Activated T-cell treated with anti-CD3 and anti-CD28 coated beads, Interleukin-2, amount 50 U/mL, for 24 hours (primary cell): ENCODE measurements at places on chromosomes 12 and 14.
A peak's percentile ranks its signal among the peaks of the same experiment; 100 is the strongest.

GRCh38 chr12:71054551-71054950 is 103.2 kb downstream of the TSPAN8 start:
- DNase-seq = no peak
- H3K27ac ChIP-seq = no peak overlapping the region
- no peaks in the 10 kb centered on the region for H3K27me3 ChIP-seq
- H3K36me3 ChIP-seq = no peaks in the 10 kb centered on the region
- no peak overlapping the region for H3K4me3 ChIP-seq

- DNase-seq = no peak
- no peaks in the 10 kb centered on the region for H3K36me3 ChIP-seq
- H3K4me1 ChIP-seq = no peaks in the 10 kb centered on the region
- peaks cover 3% of the 10 kb centered on the region for H3K27me3 ChIP-seq
- H3K27ac ChIP-seq = no peak overlapping the region
Measured at GRCh38 chr14:34170882-34171281, 220.0 kb upstream of the EGLN3 start.

GRCh38 chr12:92365333-92365732 is 219.7 kb upstream of the BTG1 start:
- H3K36me3 ChIP-seq = peaks cover 19% of the 10 kb centered on the region
- H3K4me3 ChIP-seq = no peak overlapping the region
- DNase-seq = no peak
- no peak overlapping the region for H3K27ac ChIP-seq

DNA sequence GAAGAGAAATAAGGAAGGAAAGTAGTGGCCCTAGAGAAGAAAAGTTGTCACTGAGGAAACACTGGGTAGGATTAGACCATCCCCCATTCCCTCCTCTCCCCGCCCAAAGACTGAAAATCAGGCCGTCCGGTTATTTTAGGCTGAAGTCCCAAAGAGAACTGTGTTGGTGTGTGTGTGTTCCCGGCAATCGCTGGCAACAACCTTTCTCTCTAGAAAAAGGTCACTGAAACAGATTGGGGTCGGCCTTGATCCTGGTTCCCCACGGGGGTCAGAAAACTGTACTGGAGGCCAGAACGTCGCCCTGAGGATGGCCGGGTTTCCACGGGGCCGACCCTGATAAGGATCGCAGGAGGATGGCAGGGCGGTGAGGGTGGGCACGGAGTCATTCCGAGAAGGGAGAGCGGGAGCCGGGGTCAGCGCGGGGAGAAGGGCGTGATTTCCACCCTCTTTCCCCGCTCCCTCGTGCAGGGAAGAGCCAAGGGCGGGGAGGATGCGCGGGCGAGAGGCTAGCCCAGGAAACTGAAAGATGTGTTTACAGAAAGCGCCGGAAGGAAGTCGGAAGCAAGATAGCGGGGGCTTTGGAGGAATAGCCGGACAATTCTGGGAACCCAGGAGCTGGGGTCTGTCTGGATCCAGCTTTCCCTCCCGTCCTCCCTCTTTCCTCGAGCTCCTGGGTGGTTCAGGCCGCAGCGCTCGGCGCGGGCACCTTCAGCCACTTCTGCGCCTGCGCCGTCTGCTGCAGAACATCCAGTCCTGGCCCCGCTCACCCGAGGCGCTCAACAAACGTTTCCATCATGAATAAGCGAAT is 25.3 kb upstream of the SPTLC2 start:
- H3K4me3 ChIP-seq = peak overlapping the region; percentile 73
- H3K4me1 ChIP-seq = peaks cover 17% of the 10 kb centered on the region
- DNase-seq = peak; percentile 83
- no peaks in the 10 kb centered on the region for H3K36me3 ChIP-seq

DNA sequence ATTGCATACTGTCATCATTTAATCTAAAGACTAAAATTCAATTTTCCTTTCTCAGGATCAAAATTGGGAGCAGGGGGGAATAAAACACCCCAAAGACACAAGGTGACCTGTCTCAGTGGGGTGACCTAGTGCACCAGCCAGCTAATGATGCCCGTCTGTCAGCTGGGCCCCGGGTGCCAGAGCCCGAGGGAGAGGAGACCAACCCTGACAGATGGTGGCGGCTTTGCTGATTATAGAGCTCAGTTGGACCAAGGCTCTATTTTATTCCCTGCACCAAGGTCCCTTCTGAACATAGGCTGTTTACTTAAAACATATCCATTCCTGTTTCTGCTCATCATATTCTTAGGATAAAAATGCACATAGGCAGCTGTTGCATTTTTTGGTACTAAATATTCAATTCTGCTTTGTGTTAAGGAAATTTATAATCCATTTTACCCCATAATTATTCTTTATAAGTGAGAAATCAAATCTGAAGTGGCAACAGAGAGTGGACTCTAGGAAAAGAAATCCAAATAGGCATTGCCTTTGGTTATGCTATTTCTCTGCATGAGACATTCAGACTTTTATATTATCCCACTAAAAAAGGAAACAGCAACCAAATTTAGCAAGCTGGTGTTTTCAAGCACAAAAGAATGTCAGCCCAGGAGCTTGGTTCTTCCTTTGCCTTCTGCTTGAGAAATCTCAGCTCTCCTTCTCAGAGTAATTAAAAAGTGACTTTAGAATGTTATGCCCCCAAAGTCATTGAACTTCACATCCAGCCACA is 96.8 kb upstream of the IFNG-AS1 start:
- no peaks in the 10 kb centered on the region for H3K27me3 ChIP-seq
- no peak overlapping the region for H3K27ac ChIP-seq
- H3K4me1 ChIP-seq = peaks cover 18% of the 10 kb centered on the region
- no peak overlapping the region for H3K4me3 ChIP-seq

DNA sequence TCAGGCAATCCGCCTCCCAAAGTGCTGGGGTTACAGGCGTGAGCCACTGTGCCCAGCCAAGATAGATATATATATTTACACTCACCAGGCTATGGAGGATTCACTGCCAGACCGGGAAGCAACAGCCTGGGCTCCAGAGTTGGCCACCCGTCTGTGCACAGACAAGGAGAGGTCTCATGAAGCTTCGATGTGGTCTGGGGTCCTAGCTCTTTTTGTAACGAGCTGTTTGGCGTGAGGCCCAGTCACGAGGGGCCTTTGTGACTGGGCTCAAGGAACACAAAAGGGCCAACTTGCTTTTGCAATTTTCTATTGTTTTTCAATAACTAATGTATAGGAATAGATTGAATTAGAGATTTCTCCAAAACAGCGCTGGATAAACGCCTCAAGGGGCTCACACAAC is 77.6 kb upstream of the EIF5 start:
- no peaks in the 10 kb centered on the region for H3K36me3 ChIP-seq
- no peak for DNase-seq
- peaks cover 28% of the 10 kb centered on the region for H3K27me3 ChIP-seq
- H3K27ac ChIP-seq = no peak overlapping the region
- no peak overlapping the region for H3K4me3 ChIP-seq

DNA sequence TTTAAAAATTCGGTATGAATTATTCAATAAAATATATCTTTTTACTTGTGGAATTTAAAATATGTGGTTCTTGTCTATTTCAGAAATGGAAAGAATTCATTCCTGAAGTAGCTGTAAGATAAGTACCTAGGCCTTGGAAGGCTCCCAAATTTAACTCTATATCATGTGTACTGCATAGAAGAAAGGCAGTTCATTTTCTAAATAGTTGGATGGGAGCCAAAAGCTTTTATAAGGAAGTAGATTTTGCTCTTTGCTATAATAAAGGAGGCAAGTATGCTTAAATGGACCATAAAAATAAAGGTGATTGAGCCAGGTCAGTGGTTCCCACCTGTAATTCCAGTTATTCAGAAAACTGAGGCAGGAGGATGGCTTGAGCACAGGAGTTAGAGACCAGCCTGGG is 187.5 kb downstream of the ATXN7L3B start:
- H3K27me3 ChIP-seq = no peaks in the 10 kb centered on the region
- no peak overlapping the region for H3K4me3 ChIP-seq
- H3K4me1 ChIP-seq = no peaks in the 10 kb centered on the region
- no peaks in the 10 kb centered on the region for H3K36me3 ChIP-seq
- no peak for DNase-seq

DNA sequence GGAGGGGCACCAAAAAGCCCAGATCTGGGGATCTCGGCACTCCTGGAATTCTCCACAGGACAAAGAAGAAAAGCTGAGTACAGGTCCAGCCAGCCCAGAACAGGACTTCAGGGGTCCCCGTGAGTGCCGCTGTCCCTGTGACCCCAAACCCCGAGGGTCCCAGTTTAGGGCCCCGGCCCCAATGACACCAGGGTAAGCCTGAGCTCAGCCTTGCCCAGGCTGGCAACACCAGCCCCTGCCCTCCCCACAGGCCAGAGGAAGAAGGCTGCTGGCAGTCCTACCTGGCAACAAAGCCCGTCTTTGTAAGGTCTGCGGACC is 1.8 kb downstream of the CDK2AP1 start:
- peaks cover 21% of the 10 kb centered on the region for H3K36me3 ChIP-seq
- H3K27ac ChIP-seq = peak overlapping the region; percentile 88
- peak; percentile 62 for DNase-seq
- H3K4me1 ChIP-seq = peaks cover 25% of the 10 kb centered on the region
- peak overlapping the region; percentile 87 for H3K4me3 ChIP-seq

DNA sequence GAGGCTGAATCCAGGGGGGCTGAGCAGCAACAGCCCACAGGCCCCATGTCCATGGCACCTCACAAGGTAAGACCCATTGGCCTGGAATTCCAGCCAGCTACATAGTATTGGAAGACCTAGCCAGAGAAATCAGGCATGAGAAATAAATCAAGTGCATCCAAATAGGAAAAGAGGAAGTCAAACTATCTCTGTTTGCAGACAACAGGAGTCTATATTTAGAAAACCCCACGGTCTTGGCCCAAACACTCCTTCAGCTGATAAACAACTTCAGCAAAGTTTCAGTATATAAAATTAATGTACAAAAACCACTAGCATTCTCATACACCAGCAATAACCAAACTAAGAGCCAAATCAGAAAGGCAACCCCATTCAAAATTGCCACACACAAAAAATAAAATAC is 16.9 kb downstream of the PDE6H start:
- H3K36me3 ChIP-seq = no peaks in the 10 kb centered on the region
- H3K4me3 ChIP-seq = no peak overlapping the region
- DNase-seq = no peak
- H3K27me3 ChIP-seq = no peaks in the 10 kb centered on the region

DNA sequence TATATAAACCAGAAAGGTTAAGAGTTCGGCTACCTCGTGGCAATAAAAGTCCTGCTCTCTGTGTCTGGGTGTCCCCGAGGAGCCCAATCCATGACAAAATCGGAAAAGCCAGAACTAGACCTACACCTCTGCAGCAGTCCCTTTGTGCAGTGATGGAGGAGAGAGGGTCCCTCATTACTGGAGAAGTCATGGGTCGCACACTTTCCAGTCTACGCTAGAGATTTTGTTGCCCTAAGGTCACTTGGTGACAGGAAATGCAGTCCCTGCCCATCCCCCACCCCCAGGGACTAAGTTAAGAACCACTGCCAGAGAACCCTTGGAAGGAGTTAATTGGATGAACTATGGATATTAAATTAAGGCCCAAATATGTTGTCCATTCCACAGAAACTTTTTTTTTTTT is 104.4 kb upstream of the ATF7IP start:
- no peaks in the 10 kb centered on the region for H3K27me3 ChIP-seq
- no peak overlapping the region for H3K4me3 ChIP-seq
- H3K27ac ChIP-seq = no peak overlapping the region
- H3K4me1 ChIP-seq = peaks cover 44% of the 10 kb centered on the region

DNA sequence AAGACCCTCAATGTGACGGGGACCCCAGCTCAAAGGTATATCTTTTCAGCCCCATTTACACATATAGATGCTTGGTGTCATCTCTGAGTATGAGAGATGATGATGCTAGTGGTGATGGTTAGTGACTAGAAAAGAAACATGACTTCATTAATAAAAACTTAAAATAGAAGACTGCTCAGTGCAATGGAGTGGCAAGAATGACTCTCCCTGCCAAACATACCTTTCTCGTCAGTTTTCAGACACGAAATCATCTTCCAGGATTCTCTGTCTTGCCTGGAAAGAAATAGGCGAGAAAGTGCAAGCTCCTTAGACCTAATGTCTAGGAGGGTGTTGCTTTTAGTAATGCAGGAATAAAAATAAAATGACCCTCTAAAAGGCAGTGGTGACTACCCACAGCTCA is 71.7 kb downstream of the TPH2 start:
- peaks cover 29% of the 10 kb centered on the region for H3K27me3 ChIP-seq
- no peaks in the 10 kb centered on the region for H3K36me3 ChIP-seq
- peaks cover 1% of the 10 kb centered on the region for H3K4me1 ChIP-seq

GRCh38 chr14:99506276-99506675 is 25.1 kb downstream of the CCNK start:
- no peak overlapping the region for H3K4me3 ChIP-seq
- peaks cover 5% of the 10 kb centered on the region for H3K4me1 ChIP-seq
- DNase-seq = no peak
- H3K27ac ChIP-seq = peak overlapping the region; percentile 48

DNA sequence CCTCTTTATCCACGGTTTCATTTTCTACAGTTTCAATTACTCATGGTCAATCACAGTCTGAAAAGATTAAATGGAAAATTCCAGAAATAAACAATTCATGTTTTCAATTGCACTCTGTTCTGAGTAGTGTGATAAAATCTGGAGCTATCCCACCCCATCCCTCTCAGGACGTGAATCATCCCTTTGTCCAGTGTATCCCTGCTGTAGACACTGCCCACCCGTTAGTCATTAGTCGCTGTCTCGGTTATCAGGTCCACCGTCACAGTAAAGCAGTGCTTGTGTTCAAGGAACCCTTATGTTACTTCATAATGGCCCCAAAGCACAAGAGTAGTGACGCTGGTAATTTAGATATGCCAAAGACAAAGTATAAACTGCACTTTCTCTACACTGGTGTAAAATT is 141.0 kb upstream of the LMNTD1 start:
- no peak for DNase-seq
- no peak overlapping the region for H3K4me3 ChIP-seq
- H3K36me3 ChIP-seq = no peaks in the 10 kb centered on the region
- no peaks in the 10 kb centered on the region for H3K4me1 ChIP-seq
